ENCODE measurements at places on chromosomes 7 and 10. TPM values are rescaled to one million over a fixed set of nuclear protein-coding genes. Genes with fewer than 3 reads are reported as not detected.

NEURL1 gene
- polyA plus RNA-seq = 0.12 TPM

NACAD gene
- polyA plus RNA-seq = 0.30 TPM

SEMA3E gene
- 1.2 TPM for polyA plus RNA-seq

GPR141 gene
- 0.11 TPM for polyA plus RNA-seq

CALHM3 gene
- polyA plus RNA-seq = 0.17 TPM

DNA sequence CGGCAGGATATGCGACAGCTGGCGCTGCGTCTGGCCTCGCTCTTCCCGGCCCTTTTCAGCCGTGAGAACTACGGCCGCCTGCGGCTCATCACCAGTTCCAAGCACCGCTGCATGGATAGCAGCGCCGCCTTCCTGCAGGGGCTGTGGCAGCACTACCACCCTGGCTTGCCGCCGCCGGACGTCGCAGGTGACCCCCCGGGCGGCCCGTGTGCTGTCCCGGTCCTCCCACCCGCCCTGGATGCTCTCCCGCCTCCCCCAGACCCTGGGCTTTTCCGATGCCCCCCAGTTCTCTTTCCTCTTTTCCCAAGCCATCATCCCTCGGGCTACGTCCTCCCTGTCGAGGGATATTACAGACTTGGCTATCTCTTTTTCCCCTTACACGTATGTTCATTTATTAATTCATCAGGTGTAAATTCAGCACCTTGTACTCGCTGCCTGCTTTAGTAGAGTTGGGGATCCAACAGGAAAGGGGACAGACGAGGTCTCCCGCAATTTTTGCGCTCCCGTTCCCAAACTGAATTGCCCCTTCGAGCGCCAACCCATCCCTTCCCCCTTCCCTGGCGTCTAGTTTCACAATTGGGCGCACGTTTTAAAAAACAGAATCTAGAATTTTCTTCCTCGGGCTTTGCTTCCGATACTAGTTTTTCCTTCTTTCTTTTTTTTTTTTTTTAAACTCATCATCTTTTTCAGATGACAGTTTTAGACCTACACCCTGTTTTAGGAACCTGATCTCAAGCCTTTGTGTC is 846 bp downstream of the MINPP1 start:
- DNase-seq = peak; percentile 65

GRCh38 chr10:29430101-29430500 is 141.2 kb downstream of the LYZL1 start:
- no peak for DNase-seq

DNA sequence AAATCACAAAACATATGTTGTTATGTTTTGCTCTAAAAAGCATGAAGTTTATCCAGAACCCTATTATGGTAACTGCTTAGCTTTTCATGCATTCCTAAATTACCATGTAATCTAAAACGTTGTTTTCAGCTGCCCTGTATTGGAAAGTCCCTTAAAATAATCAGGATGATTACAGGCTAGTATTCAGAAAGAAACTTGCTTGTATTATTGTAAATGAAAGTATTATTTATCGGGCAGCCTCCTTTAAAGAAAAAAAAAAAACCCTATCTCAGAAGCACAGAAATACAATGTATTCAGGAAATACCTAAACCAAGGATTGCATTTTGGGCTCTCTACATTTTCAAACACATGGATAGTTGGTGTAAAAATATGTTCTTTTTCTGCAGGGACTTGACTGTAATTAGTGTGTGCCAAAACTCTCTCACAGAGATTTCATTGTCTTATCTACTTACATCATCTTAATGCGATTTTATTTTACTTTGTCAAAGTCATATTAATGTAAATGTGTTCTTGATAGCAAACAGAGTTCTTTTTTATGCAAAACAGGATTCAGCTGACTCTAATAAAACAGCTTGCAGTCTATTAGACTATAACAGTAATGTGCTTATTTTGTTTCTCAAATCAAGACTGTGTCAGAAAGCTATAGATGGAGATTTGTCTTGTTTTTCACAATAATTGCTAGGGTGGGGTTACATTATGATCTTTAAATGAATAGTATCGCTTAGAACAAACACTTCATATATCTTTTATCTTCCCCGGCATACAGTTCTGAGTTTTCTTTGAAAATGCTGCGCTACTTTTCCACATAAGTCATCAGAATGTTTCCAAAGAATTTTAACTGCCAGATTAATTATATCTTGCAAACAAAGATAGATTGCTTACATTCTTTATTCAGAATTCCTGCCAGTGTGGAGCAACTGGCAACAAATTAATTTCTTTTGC is 65.3 kb upstream of the ARID5B start:
- no peak for DNase-seq

- DNase-seq = peak; percentile 74
Observed at GRCh38 chr7:100691676-100692577, 2.1 kb downstream of the GIGYF1 start.

GRCh38 chr7:36473454-36474282 is 84.0 kb downstream of the ANLN start:
- peak; percentile 28 for DNase-seq

- DNase-seq = no peak
Observed at GRCh38 chr7:46317256-46317655, 396.2 kb upstream of the IGFBP3 start.

- DNase-seq = peak; percentile 75
Observed at GRCh38 chr7:47968847-47969774, 10.3 kb downstream of the HUS1 start.

DNA sequence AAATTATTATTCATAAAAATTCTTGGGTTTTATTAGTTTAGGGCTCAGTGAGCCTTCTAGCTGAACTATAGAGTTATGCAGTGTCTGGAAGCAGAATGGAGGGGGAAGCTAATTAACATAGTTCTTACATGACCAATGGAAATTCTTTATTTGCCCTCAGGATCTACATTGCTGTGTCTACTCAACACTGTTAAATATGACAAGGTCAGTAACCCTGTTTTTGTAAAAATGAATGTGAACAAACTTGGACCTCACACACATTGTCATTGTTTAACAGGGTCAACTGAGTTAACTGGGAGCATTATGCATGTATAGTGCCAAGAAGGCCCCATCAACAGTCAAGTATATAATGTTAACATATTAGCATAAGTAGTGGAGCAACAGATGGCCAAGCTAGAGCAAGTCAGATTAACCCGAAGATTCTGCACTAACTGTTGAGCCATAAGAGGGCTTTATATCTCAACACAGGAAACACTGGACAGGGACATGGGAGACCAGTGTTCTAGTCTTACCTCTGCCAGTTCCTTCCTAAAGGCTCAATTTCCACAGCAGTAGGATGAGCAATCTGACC is 122.5 kb upstream of the SEM1 start:
- DNase-seq = no peak

GRCh38 chr10:52918714-52919305 is 146.2 kb upstream of the MBL2 start:
- DNase-seq = no peak

GRCh38 chr7:108802650-108803049 is 233.0 kb downstream of the DNAJB9 start:
- DNase-seq = no peak

- peak; percentile 6 for DNase-seq
Observed at GRCh38 chr7:154640266-154640865, 362.6 kb downstream of the PAXIP1 start.

Measured in A549 (cell line).